Stimulated activated CD8-positive, alpha-beta memory T cell treated with anti-CD3 and anti-CD28 coated beads, Interleukin-7, amount 100 ng/mL, for 48 hours (primary cell): ENCODE measurements at places on chromosomes 1 and 21.

DNA sequence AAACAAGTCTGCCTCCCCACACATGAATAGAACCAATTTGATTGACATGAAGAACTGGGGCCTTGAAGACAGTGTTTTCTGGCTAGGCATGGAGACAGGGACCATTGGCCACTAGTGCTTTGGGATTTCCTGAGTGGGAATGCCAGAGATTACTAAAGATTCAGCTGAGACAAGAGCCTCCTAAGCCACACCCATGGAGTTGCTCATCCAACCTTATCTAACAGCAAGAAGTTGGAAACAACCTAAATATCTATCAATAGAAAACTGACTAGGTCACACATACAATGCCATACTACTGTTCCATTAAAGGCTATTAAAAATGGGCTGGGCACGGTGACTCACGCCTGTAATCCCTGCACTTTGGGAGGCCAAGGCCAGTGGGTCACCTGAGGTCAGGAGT is 184.1 kb downstream of the ZBTB18 start:
- DNase-seq = no peak

- no peak for DNase-seq
Observed at GRCh38 chr1:22379566-22379965, 72.1 kb upstream of the ZBTB40 start.

GRCh38 chr1:246878551-246878950 is 53.2 kb downstream of the AHCTF1 start:
- no peak for DNase-seq

DNA sequence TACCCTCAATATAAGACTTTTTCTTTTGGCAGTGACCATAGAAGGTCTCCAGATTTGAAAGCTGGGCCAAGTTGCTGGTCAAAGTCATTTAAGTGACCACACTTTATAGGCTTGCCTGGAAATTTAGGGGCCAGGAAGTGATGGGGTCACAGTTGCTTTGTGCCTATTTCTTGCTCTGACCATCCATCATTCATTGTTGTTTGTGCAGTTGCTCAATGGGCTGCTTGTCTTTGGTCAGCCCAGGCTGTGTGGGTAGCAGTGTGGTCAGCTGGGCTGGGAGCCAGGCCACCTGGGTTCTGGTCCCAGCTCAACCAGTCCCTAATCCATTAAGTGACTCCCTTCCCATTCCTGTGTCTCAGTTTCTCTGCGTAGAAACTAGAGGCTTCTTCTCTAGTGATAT is 2.1 kb upstream of the OTUD7B start:
- no peak for DNase-seq

DNA sequence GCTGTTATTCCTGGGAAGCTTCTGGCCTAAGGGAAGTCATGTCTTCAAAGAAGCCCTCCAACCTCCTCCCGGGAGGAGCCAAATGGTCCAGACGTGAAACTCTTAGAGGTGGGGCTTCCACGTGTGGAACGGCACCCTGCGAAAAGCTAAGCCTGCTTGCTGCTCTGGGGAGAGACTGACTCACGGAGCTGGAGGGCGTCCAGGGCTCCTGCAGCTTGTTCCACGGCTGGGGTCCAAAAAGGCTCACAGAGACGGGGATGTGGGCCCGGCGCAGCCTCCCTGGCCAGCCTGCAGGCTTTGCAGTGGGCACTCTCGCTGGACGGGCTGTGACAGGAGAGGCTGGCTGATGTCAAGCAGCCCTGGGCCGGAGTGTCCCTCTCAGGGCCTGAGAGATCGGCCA is 105.1 kb downstream of the COLGALT2 start:
- no peak for DNase-seq

- no peak for DNase-seq
Observed at GRCh38 chr1:236429715-236430274, 35.7 kb downstream of the EDARADD start.

DNA sequence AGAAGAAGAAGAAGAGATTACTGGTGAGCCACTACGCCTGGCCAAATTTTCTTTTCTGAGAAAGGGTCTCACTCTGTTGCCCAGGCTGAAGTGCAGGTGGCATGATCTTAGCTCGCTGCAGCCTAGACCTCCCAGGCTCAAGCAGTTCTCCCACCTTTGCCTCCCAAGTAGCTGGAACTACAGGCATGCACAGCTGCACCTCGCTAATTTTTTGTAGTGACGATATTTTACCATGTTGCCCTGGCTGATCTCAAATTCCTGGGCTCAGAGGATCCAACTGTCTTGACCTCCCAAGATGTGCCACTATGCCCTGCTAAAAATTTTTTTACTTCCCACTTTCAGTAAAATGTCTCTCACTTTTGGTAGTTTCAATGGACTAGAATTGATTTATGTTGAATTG is 24.4 kb downstream of the TMEM200B start:
- DNase-seq = no peak

DNA sequence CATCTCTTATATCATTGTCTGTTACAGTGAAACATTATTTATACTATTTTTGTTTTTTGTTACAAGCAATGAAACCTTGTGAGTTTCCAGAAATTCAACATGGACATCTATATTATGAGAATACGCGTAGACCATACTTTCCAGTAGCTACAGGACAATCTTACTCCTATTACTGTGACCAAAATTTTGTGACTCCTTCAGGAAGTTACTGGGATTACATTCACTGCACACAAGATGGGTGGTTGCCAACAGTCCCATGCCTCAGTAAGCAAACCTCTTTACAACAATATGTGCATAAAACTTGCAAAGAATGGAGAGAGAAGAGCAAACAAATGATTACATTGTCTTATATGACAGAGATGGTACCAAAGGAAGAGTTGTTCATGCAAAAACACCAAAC is 22.4 kb downstream of the CFHR4 start:
- DNase-seq = no peak

GRCh38 chr1:203478986-203479385 is 3.4 kb downstream of the PRELP start:
- DNase-seq = no peak

- no peak for DNase-seq
Observed at GRCh38 chr1:227763246-227764018, 28.2 kb downstream of the SNAP47 start.

- DNase-seq = no peak
Observed at GRCh38 chr1:200082329-200082728, 54.8 kb downstream of the NR5A2 start.

GRCh38 chr1:1925437-1926345 is 6.6 kb upstream of the TMEM52 start:
- no peak for DNase-seq

GRCh38 chr21:30194701-30195299 is 21.1 kb downstream of the CLDN8 start:
- no peak for DNase-seq

GRCh38 chr1:40392221-40392620 is 18.7 kb downstream of the SMAP2 start:
- DNase-seq = no peak

DNA sequence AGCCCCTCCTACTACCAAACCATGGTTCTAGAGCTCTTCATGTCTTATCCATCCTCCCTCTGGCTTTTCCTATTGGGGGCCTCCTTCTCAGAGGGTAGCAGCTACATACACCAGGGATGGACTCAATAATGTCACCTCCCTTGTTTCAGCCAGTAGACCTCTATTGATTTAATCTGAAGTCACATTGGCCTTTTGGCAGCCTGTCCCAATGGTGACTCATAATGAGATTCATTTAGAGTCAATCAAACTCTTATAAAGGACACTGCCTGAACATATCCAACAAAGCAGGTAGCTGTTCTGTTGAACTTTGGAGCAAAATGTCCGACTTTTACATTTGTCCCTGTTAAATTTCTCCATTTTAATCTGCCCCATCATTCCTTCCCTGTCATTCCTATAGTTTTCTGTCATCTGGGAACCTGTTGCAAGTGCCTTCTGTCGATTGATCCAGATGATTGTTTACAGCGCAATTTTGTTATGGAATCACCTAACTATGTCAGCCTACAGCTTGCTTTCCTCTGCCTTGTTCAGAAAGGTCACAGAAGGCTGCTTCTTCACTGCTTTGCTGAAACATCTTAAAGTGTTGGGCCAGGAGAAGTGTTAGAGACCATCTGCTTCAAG is 105.9 kb downstream of the ETS2 start:
- DNase-seq = no peak

DNA sequence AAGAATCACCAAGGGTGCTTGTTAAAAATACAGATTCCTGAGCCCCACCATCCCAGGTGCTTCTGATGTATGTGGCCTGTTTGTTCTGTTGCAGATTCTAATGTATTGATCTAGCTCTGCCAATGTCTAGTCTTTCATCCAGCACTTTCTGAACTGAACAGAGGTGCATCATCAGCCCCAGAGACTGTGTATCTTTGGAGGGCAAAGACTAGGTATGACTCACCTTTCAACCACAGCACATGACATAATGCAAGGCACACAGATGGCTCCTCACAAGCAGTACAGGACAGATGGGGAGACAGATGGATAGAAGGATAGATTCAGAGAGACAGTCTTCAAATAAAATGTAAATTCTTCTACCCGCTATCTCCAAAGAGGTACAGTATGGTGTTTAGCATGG is 32.3 kb downstream of the CD58 start:
- DNase-seq = no peak
